ENCODE measurements at places on chromosomes 5 and 9. TPM values are rescaled to one million over a fixed set of nuclear protein-coding genes. Genes with fewer than 3 reads are reported as not detected.

The PCDHB11 gene
- total RNA-seq, result not detected

The PTBP3 gene
- 35.6 TPM for total RNA-seq

The FBP2 gene
- total RNA-seq, result not detected

The PHF24 gene
- total RNA-seq, result 1.00 TPM

The ARHGEF39 gene
- total RNA-seq, result 4.7 TPM

The LRRTM2 gene
- 4.5 TPM for total RNA-seq
